ENCODE measurements at places on chromosomes 4 and X. TPM values are rescaled to one million over a fixed set of nuclear protein-coding genes. Genes with fewer than 3 reads are reported as not detected.

CXCL8 gene
- 59.5 TPM for total RNA-seq

BTC gene
- not detected for total RNA-seq

NDP gene
- total RNA-seq, result not detected

MAGEA12 gene
- total RNA-seq, result not detected

PABPC1L2B gene
- not detected for total RNA-seq

ANTXR2 gene
- total RNA-seq, result 7.8 TPM

CWH43 gene
- not detected for total RNA-seq

PLP1 gene
- total RNA-seq, result not detected

GSX2 gene
- not detected for total RNA-seq

APLN gene
- not detected for total RNA-seq

BRS3 gene
- not detected for total RNA-seq

MAPK10 gene
- not detected for total RNA-seq
